AML-193 (cell line): ENCODE measurements at places on chromosomes 4 and X.

DNA sequence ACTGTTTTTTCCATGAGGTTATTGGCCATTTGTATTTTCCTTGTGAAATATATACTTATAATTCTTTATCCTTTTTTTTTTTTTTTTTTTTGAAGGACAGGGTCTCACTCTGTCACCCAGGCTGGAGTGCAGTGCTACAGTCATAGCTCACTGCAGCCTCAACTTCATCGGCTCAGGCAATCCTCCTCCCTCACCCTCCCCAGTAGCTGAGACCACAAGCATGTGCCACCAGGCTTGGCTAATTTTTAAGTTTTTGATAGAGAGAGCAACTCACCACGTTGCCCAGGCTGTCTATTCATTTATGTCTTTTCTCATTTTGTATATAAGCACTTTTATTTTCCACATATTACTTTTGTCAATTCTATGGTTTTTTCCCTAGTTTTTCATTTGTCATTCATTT, 16.8 kb downstream of the RBPJ start:
- DNase-seq, result no peak

DNA sequence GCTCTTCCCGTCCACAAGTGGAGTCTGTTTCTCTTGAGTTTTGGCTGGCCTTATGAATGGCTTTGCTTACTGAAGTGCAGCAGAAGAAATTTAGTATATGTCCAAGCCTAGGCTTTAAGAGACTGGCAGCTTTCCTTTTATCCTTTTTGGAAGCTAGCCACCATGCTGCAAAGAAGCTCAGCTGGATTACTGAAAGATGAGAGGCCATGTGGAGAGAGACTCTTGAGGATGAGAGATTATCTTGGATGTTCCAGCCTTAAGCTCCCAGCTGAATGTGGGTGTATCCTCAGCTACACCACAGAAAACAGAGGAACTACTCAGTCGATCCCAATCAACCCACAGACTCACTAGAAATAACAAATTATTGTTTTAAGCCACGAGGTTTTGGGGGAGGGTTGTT, 12.5 kb downstream of the CCNG2 start:
- DNase-seq, result no peak

DNA sequence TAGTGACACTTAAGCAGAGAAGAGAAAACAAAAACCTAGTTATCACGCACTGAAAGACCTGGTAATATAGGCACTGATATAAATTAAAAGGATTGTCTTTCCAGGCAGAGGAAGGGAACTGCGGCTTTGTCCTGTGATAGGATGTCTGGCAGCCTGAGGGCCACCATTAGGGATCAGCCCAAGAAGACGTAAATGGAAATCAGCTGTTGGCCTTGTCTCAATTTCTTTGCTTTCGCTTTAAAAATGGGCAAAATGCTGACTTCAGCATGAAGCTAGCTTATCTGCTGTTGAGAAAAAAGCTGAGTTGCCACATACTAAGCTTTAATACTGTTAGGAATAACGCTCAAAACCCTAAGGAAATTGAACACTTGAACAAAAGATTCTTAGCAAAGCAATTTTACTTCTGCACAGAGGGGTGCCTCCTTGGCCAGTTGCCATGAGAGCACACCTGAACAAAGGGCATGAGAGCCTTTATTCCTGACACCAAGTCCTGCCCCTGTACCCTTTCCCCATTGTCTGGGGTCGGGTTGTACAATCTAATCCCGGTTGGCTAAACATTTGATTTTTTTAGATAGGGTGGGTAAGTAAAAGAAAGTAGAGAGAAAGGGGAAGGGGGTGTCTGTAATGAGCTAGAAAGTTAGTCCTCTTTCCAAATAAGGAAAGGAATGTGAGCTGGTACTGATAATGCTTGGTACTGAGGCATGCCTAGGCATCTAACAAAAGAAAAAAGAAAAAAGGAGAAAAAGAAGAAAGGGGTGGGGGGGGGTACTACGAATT, 85.1 kb upstream of the UCP1 start:
- DNase-seq, result no peak

DNA sequence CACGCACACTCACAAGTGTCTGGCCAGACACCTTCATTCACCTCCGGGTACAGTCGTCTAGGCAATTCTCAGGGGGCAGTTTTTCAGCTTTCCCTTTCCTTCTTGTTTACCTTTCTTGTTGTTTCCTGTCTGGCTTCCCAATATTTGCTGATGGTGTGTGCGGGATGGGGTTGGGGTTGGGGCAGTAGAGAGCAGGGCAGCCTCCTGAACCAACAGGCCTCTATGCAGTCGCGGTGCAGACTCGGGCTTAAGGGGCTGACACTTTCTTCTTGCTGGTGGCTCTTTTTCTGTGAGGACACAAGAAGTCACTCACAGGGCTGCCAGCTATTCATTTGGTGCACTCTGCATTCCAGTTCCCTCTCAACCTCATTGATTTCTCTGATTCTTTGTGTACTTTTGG, 56.4 kb downstream of the NBDY start:
- no peak for DNase-seq

- DNase-seq, result no peak
Observed at GRCh38 chr4:2767705-2768074, 11.6 kb upstream of the TNIP2 start.

- no peak for DNase-seq
Observed at GRCh38 chr4:31088600-31089230, 368.5 kb downstream of the PCDH7 start.

DNA sequence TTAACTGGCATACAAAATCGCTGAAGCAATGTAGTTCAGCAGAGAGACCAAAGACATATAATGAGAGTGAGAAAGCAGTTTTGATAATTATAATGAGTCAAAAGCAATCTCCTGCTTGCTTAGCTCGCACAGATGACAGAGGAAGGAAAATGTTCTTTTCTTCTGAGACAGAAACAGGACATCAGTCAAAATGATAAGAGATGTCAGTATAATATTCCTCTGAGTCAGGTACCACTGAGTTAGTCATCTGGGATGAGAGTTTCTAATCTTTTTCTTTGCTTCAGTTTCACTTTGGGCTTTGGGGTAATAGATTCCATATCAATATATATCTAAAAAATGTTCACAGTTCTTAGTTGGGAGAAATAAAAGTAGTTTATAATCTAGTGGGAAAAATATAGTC, 387.2 kb downstream of the PCDH7 start:
- DNase-seq, result no peak

DNA sequence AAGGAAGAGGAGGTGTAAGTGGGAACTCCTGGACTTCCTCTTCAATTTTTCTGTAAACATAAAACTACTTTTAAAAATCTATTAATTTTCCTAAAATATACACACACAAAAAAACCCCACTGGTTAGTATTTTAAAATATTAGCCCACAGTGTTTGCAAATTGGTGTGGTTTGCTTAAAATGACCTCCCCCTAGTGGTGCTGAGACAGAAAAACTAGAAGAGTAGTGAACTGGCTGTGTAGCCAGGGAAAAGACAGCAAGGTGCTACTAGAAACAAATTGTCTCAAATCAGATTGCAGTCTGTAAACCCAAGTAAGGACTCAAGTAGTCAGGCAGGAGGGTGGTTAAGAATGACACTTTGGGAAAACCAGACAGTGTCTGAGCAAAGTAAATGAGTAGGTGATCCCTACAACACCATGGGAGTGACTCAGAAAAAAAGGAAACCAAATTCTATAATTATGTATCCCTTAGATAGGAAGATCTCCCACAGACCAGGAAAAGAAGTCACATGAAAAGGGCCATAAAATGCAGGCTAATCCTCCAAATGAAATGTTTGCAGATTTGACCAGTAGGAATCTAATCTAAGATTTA, 26.0 kb downstream of the AMTN start:
- peak; percentile 34 for DNase-seq

DNA sequence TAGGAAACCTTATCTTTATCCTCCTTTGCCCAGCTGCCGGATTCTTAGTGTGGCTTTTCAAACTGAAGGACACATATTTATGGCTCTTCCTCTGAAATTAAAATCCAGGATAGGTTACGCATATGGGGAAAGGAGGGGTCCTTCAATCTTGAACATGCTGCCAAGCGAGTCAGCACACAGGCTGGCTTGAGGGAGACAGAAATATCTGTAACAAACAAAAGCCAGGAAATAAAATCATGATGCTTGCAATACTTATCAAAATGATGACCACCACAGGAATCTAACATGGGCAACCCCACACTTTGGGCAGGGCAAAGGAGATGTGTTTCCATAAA, 196.4 kb upstream of the LDB2 start:
- DNase-seq, result no peak

DNA sequence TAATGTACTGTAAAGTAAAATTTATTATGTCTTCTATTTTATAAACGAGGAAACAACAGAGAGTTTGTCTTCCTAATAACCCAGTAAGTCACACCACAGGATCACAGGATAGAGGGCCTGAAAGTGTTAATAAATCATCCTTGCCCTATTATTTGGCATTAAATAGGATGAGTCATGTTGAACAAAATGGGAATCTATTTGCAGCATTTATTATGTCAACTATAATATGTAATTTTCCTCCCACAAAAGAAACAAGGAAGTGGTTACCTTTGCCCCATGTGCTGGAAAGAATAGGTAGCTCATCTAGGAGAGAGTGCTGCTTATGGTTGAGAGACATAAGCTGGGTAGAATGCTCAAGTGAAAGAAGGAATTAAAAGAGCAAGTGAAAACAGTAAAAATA, 237.6 kb upstream of the NDST3 start:
- DNase-seq, result no peak

- no peak for DNase-seq
Observed at GRCh38 chr4:54687887-54688841, 30.4 kb downstream of the KIT start.

DNA sequence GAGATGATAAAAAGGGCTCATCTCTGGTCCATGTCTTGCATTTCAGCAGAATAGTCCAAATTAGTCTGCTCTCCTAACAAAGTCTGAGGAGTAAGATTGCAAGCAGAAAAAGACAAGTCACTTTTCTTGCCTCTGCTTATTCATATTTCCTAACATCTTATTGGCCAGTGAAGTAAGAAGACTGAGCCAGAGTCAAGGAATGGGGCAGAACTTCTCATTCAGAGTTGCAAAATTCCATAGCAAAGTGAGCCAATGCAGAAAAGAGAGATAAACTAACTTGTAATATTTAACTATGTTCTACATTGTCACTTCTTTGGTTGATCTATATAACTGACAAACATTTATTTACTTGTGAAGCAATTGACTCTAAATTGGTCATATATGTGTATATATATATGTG, 2304.0 kb downstream of the ARAP2 start:
- DNase-seq, result no peak

- DNase-seq, result no peak
Observed at GRCh38 chrX:110251526-110251925, 66.4 kb downstream of the AMMECR1 start.

GRCh38 chr4:23978002-23978401, 88.2 kb upstream of the PPARGC1A start:
- DNase-seq, result no peak

GRCh38 chr4:133270021-133270570, 121.0 kb downstream of the PCDH10 start:
- no peak for DNase-seq

GRCh38 chrX:24668111-24668510, 21.0 kb upstream of the PCYT1B start:
- DNase-seq, result no peak

DNA sequence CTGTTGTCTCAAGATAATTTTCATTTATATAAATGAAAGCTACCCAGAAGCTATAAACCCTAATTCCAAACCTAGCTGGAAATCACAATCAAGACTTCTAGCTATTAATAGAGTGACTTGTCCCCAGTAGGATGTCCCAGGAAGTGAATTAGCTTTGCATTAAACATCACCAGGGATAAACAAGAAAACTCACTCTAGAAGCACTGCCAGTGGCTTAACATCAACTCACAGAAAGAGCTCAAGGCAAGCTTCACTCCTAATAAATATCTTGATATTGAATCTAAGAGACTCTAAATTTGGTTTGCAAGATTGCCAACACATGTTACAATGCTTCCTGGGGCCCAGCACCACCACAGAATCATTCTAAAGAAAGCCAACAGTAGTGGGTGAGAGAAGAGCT, 468.7 kb upstream of the FAM241A start:
- DNase-seq, result no peak

- no peak for DNase-seq
Observed at GRCh38 chrX:73992019-73992418, 312.0 kb upstream of the ZCCHC13 start.

- DNase-seq, result peak; percentile 26
Observed at GRCh38 chrX:19382555-19383145, 38.9 kb downstream of the PDHA1 start.

DNA sequence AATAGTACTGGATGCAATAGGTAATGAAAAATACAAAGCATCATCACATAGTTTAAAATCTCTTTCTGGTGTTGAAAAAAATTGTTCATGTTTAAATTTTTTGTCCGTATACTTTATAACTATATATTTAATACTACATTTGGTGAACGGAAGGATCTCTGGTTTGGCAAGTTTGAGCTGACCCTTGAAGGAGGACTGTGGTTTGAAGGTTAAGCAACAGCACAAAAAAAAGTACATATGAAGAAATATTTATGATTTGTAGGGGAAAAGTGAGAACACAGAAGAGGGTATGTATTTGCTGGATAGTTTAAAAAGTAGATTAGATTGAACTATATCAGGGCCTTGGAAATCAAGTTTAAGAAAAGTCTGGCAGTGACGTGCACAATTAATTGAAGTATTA, 13.3 kb downstream of the SRP72 start:
- DNase-seq, result no peak

DNA sequence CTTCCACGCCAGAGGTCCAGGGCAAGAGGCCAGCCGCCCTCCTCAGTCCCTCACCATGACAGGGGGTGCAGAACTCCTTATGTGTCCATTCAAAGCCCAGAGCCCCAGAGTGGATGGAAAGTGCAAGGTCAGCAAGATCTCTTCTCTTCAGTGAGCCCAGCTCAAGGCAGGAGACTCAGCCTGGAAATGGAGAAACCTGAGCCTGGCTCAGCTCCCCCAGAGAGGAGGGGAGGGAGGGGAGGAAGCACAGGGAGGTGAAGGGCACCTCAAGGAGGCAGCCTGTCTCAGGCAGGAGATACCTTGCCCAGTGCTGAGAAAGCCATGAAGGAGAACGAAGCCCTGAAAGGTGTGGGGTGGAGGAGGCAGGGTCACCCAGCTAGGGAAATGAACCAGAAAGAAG, 121.8 kb upstream of the PJA1 start:
- no peak for DNase-seq

DNA sequence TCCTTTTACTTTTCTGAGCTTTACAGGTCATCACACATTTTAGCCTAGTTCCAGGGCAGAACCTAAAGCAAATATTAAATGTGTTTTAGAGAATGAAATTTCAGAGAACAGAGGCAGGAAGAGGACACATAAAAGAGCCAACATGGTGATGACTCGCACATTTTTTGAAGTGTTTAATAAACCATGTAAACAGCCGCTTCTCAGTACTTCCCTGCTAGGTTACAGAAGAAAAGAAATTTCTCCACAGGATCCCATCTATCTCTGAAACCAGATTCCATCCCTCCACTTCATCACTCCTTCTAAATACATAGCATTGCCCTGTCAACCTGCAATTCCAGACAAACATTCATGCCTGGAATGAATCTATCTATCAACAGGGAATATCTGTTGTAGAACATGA, 949.5 kb upstream of the PCDH7 start:
- no peak for DNase-seq
